ENCODE measurements at places on chromosomes 16 and 17. TPM values are rescaled to one million over a fixed set of nuclear protein-coding genes. Genes with fewer than 3 reads are reported as not detected.
A peak's percentile ranks its signal among the peaks of the same experiment; 100 is the strongest.

GRCh38 chr17:60396412-60396811 lies 4.5 kb upstream of the USP32 start:
- no peaks in the 10 kb centered on the region for H3K27me3 ChIP-seq
- no peaks in the 10 kb centered on the region for H3K4me1 ChIP-seq
- no peak for DNase-seq
- H3K27ac ChIP-seq: no peak overlapping the region

- no peak overlapping the region for H3K4me3 ChIP-seq
- H3K4me1 ChIP-seq: peaks cover 11% of the 10 kb centered on the region
Measured at GRCh38 chr17:348692-349425, 3.7 kb downstream of the RPH3AL start.

DNA sequence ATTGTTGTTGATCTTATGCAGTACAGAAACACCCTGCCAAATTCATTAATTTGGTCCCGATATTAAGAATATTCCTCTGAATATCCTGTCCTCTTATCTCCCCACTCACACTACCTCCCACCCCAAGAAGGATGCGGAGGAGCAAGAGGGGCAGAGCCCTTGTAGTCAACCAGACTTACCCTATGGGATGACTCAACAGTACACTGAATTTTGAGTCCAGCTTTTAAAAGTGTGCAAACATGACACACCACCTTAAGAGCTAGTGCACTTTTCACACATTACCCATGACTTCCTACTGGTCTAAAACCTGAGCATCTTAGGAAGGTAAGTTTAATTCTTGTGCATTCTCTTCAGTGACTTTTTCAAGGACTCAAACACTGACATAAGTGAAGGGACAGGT lies 9.5 kb downstream of the USP22 start:
- H3K27me3 ChIP-seq: no peaks in the 10 kb centered on the region
- H3K4me1 ChIP-seq: peaks cover 11% of the 10 kb centered on the region
- peak overlapping the region; percentile 71 for H3K27ac ChIP-seq
- DNase-seq: no peak
- no peaks in the 10 kb centered on the region for H3K36me3 ChIP-seq

- H3K4me3 ChIP-seq: no peak overlapping the region
- no peak overlapping the region for H3K27ac ChIP-seq
- no peaks in the 10 kb centered on the region for H3K36me3 ChIP-seq
- no peak for DNase-seq
- H3K4me1 ChIP-seq: no peaks in the 10 kb centered on the region
Measured at GRCh38 chr17:58052945-58053715, 30.1 kb upstream of the DYNLL2 start.

DNA sequence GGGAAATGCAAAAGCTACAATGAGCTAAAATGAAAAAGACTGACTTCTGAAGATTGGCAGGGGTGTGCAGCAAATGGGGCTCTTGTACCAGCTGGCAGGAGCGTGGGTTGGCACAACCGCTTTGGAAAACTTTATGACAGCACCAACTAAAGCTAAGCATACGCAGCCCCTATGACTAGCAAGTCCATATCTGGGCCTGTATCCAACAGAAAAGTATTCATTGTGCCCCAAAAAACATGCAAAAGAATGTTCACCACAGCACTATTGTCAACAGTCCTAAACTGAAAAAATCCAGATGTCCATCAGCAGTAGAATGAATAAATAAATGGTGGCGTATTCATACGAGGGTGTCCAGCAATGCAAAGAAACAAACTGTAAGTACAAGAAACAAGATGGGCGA lies 22.6 kb upstream of the ITGA3 start:
- DNase-seq: no peak
- peaks cover 2% of the 10 kb centered on the region for H3K4me1 ChIP-seq
- no peaks in the 10 kb centered on the region for H3K27me3 ChIP-seq
- H3K36me3 ChIP-seq: no peaks in the 10 kb centered on the region
- no peak overlapping the region for H3K4me3 ChIP-seq
- H3K27ac ChIP-seq: no peak overlapping the region

DNA sequence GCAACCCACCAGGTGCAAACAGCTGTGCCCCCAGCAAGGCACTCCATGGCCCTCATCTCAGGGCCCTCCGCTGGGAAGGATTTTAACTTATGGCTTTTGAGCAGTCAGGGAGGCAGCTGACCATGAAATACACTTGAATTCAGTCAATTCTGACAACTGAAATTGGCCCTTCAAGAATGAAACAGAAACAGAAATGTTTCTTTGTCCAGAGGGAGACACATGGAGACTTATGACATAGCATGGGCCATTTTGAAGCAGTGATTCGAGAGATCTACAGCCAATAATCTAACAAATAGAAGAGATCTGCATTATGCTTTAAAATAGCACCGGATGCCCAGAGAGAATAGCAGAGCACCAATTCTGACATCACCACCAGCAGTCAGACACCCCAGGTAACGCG lies 7.5 kb downstream of the CACNG1 start:
- H3K27ac ChIP-seq: no peak overlapping the region
- H3K4me1 ChIP-seq: no peaks in the 10 kb centered on the region
- H3K4me3 ChIP-seq: no peak overlapping the region
- DNase-seq: no peak
- no peaks in the 10 kb centered on the region for H3K36me3 ChIP-seq
- no peaks in the 10 kb centered on the region for H3K27me3 ChIP-seq

- no peak overlapping the region for H3K4me3 ChIP-seq
- DNase-seq: no peak
- no peaks in the 10 kb centered on the region for H3K27me3 ChIP-seq
- H3K36me3 ChIP-seq: no peaks in the 10 kb centered on the region
- H3K27ac ChIP-seq: no peak overlapping the region
Measured at GRCh38 chr16:86398622-86399021, 111.7 kb upstream of the FOXF1 start.

DNA sequence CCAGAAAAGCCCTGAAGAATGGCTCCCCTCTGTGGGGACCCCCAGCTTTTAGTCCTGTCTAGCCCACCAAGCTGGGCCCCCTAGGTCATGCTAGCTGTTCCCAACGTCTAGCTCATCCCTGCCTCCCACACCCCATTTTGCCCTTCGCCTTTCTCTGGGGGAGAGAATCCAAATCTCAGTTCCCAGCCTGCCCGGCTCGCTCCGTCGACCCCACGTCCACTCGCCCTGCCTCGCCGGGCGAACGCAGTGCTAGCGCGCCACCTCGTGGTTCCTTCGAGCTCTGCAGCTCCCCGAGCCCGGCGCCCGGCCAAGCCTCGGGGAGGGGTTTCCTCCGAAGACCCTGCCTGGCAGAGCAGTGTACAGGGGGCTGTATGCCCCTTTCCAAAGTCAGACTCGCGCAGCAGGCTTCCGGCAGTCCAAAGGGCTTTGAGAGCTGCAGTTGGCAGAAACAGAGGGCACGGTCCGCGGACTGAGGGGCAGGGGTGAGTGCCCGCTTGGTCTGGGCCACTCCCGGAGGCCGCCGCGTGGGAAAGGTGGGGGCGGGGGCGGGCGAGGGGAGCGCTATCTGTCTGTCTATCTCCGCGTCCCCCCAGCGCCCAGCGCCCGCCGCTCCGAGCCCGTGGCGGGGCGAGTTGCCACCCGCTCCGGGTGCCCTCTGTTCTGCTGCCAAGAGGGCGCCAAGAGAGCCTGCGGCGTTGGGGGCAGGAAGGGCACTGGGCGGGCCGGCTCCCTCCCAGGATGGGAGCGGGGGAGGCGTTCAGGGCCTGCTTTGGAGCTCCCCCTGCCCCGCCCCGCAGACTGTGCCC lies 1.7 kb upstream of the DLX3 start:
- H3K27ac ChIP-seq: peak overlapping the region; percentile 6
- no peaks in the 10 kb centered on the region for H3K36me3 ChIP-seq
- peaks cover 30% of the 10 kb centered on the region for H3K27me3 ChIP-seq
- peaks cover 9% of the 10 kb centered on the region for H3K4me1 ChIP-seq

- H3K27me3 ChIP-seq: no peaks in the 10 kb centered on the region
- DNase-seq: no peak
- no peak overlapping the region for H3K27ac ChIP-seq
- no peaks in the 10 kb centered on the region for H3K36me3 ChIP-seq
Measured at GRCh38 chr17:67559381-67559966, 158.3 kb upstream of the NOL11 start.

- no peaks in the 10 kb centered on the region for H3K27me3 ChIP-seq
- no peaks in the 10 kb centered on the region for H3K36me3 ChIP-seq
- no peak overlapping the region for H3K27ac ChIP-seq
- H3K4me3 ChIP-seq: no peak overlapping the region
- DNase-seq: no peak
Measured at GRCh38 chr17:31533546-31534155, 142.2 kb downstream of the RAB11FIP4 start.

- no peak for DNase-seq
- peaks cover 39% of the 10 kb centered on the region for H3K4me1 ChIP-seq
- H3K4me3 ChIP-seq: no peak overlapping the region
- no peaks in the 10 kb centered on the region for H3K36me3 ChIP-seq
- no peaks in the 10 kb centered on the region for H3K27me3 ChIP-seq
- peak overlapping the region; percentile 35 for H3K27ac ChIP-seq
Measured at GRCh38 chr17:77458202-77459017, 317.6 kb downstream of the SEC14L1 start.

DNA sequence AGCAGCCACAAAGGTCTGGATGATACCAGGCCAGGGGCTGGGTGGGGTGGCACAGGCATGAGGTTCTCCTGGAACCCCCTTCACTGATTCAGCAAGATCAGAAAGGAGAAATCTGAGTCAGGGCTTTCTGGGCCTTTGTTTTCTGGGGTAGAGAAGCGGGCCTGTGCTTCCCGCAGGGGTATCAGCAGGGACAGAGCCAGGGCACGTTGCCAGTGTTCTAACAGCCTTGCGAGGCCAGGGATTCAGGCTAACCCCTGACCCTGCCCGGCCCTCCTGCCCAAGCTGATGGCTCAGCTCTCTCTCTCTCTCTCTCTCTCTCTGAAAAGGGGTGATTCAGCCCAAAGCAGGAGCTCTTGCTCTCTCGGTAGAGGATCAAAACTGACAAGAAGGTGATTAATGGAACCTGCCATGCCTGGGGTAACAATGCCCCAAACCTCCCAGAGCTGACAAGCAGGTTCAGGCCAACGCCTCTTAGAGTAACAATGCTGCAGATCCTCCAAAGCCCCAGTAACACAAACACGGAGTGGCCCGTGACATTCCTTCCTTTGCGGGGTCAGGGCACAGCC lies 2.0 kb upstream of the KRT13 start:
- H3K4me1 ChIP-seq: no peaks in the 10 kb centered on the region
- no peaks in the 10 kb centered on the region for H3K36me3 ChIP-seq
- H3K4me3 ChIP-seq: no peak overlapping the region
- no peak for DNase-seq
- H3K27me3 ChIP-seq: no peaks in the 10 kb centered on the region

The HIGD1B gene
- total RNA-seq: 1.0 TPM

The PKMYT1 gene
- 0.73 TPM for total RNA-seq

The SLC13A2 gene
- 4.0 TPM for total RNA-seq

The FADS6 gene
- not detected for total RNA-seq

The UMOD gene
- total RNA-seq: not detected

The CCL11 gene
- total RNA-seq: 0.29 TPM

The CFAP119 gene
- 1.4 TPM for total RNA-seq
